ENCODE measurements at places on chromosomes 7 and 10. TPM values are rescaled to one million over a fixed set of nuclear protein-coding genes. Genes with fewer than 3 reads are reported as not detected.

The ZDHHC16 gene
- 35.9 TPM for total RNA-seq

The TAS2R3 gene
- 2.7 TPM for total RNA-seq

GRCh38 chr7:71860572-71860971, 551.6 kb downstream of the CALN1 start:
- no peaks in the 10 kb centered on the region for H3K36me3 ChIP-seq
- no peaks in the 10 kb centered on the region for H3K4me1 ChIP-seq
- no peak overlapping the region for H3K27ac ChIP-seq
- no peak for DNase-seq
- H3K27me3 ChIP-seq, result no peaks in the 10 kb centered on the region

The CNNM1 gene
- 0.85 TPM for total RNA-seq

The CAMK2G gene
- 29.1 TPM for total RNA-seq

Data from kidney (tissue), 22 donors.